Daoy (cell line): ENCODE measurements at places on chromosomes 6 and 20. TPM values are rescaled to one million over a fixed set of nuclear protein-coding genes. Genes with fewer than 3 reads are reported as not detected.

DNA sequence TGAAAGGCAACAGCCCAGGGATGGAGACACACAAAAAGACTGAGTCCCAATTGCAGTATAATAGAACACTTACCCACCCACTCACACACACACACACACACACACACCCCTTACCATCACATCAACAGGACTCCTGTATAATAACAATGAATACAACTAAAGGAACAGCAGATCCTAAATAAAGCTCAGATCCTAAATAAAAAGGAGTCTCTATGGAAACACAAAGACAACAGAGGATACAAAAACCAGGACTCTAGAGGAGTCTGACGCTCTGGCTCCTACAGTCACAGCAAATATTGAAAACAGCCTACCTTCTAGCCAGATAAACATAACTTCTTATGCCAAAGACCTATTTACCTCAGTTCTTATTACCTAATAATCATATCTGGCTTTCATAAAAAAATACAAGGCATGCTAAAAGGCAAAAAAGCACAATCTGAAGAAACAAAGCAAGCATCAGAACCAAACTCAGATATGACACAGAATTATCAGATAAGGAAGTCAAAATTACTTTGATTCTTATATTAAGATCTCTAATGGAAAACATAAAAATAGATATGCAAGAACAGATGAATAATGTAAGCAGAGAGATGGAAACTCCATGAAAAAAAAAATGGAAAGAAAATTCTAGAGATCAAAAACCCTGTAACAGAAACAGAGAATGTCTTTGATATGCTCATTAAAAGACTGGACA lies 134.9 kb downstream of the MMUT start:
- no peak for DNase-seq

DNA sequence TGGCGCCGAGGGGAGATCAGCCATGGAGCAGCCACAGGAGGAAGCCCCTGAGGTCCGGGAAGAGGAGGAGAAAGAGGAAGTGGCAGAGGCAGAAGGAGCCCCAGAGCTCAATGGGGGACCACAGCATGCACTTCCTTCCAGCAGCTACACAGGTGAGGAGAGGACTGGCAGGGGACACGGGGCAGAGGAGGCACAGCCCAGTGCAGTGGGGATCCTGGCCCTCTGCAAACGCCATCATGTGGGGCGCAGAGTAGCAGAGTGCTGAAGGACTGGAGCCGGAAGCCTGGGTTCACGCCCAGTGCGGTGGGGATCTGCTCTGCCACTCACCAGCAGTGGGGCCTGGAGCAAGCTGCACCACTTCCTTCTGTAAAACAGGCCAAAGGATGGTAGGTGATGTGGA lies 41.1 kb upstream of the FANCE start:
- no peak for DNase-seq

DNA sequence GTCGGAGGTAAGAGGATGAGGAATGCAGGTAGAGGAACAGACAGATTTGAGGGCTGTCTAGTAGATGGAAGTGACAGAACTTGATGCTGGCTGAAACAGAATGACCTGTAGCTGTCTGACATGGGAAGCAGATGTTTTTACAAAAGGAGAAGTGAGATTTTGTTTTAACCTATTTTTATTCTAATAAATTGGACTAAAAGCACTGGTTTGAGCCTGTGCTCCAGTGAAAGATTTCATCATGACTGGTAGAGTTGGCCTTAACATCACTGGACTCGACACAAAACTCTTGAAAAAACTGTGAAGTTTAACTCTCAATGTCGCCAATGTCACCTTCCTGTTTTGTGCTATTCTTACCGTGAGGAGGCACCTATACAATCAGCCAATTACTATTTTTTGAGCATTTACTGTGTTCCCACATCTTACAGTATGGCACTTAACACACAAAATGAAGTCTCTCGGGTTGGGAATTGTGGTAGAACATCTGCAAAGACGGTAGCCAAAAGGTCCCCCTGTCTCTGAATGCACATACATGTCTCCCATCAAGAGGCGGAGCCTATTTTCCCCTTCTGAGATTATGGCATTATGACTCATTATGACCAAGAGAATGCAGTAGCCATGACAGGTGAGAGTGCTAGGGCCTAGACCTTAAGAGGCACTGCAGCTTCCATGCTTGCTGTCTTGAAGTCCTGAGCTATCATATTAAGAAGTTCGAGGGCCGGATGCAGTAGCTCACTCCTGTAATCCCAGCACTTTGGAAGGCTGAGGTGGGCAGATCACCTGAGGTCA lies 93.2 kb downstream of the FOXF2 start:
- DNase-seq: peak; percentile 51

GRCh38 chr6:141498977-141499376 lies 633.7 kb upstream of the GJE1 start:
- no peak for DNase-seq

DNA sequence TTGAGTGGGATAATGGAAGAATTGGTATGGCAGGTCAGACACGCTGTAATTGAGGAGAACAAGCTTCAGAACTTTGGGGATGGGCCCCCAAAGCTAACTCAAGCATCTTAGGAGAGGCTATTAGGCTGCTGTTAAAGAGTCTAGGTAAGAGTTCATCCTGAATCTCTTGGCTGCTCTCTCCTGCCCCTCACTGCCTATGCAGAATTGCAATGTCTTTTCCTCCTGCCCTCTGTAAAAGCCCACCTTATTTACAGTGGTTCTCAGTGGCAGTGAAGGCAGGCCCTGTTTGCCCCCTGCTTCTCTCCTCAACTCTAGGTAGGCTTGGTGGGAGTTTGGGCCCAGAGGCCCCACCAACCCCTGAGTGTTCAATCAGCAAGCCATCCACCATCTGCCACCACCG lies 55.0 kb downstream of the LYRM2 start:
- no peak for DNase-seq

BAK1 gene
- total RNA-seq: 13.1 and 18.8 TPM in 2 replicates

DNA sequence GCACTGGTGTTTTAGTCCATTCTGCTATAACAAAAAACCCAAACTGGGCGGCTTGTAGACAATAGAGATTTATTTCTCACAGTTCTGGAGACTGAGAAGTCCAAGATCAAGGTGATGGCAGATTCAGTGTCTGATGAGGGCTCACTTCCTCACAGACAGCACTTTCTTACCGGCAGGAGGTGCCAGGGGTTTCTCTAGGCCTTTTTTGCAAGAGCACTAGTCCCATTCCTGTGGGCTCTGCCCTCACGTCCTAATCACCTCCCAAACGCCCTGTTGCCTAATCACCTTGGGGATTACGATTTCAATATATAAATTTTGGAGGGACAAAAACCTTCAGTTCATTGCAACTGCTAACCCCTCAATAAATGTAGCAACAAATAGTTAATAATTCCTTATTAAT lies 140.0 kb upstream of the SGK1 start:
- peak; percentile 10 for DNase-seq

GRCh38 chr20:59939052-59939878 lies 840 bp downstream of the PPP1R3D start:
- peak; percentile 22 for DNase-seq

DNA sequence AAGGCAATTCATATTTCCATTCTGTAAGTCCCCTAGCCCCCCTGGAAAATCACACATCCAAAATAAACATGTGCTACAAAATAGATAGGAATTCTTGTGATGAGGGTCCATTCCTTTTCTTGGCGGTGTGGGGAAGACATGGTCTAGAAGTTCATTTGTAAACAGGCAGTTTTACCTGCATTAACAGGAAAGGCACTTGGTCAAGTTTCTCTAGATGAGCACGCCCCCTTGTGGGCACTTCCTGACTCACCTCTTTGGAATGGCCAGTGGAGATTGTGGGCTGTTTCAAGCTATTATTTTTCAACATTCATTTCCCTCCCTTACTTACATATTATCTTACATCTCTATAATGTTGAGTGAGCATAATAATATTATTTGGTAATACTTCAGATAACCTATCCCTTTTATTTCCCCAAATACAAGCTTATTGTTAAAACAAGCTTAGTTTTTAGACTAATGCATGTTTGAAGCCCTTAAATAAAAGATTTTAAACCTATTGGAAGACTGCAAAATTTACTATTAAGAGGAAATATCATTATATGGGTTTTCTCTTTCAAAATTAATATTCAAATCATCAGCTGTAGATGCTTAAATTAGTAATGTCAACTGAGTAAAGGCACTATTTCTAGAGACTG lies 92.1 kb downstream of the TASP1 start:
- DNase-seq: peak; percentile 65
